ENCODE measurements at places on chromosomes 7 and 10.

- no peak for DNase-seq
These were observed 35.3 kb downstream of the FOXL3 start for GRCh38 chr7:325051-325798.

- DNase-seq, result no peak
These were observed 75.6 kb downstream of the ZNRF2 start for GRCh38 chr7:30359957-30360356.

DNA sequence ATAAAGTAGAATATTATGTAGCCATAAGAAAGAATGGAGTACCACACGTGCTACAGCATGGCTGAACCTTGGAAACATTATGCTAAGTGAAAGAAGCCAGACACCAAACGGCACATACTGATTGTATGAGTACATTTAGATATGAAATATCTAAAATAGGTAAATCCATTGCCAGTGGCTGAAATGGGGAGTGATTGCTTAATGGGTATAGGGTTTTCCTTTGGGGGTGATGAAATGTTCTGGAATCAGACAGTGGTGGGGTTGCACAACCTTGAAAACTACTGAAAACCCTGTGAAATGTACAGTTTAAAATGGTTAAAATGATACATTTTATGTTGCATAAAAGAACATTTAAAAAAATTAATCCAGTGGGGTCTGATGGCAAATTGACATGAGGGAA is 667.9 kb downstream of the AUTS2 start:
- DNase-seq, result no peak

DNA sequence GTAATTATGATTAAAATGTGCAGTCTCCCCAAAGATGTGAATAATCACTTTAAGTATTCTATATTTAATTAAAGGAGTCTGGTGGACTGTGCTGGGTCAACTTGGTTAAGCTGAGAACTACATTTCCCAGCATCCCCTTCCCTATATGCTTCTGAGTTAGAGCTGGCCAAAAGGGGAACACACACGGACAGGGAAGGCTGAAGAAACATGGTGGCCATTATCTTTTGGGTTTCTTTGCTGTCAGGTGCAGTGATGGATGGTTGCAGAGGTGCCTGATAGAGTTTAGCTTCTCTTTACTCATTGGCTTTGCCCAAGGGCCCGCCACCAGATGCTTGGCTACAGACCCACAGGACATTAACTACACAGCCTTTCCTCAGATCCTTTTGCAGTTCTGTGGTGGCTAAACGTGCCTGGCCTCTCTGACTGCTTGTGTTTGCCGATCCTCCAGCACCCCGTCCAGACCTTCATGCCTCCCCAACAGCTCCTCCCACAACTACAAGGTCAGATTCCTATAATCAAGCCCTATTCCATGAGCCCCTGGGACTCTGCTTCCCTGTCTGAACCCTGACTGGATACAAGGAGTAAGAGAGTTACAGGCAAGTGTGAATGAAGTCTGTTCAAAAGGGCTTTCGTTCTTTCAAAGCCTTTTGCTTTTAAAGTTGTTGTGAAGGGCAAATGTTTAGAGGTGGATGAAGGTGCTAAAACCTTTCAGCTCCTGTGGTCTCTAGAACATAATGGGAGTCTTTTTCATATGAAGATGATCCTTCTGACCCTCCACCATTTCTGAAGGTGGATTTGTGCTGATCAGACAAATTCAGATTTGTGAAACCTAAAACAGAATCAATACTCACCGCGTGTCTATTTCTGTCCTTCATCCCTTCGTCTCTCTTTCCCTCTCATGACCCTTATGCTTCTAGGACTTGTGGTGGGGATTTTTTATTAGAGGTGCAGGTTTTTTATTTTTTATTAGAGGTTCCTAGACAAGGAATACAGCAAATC is 21.5 kb downstream of the BUB3 start:
- no peak for DNase-seq

DNA sequence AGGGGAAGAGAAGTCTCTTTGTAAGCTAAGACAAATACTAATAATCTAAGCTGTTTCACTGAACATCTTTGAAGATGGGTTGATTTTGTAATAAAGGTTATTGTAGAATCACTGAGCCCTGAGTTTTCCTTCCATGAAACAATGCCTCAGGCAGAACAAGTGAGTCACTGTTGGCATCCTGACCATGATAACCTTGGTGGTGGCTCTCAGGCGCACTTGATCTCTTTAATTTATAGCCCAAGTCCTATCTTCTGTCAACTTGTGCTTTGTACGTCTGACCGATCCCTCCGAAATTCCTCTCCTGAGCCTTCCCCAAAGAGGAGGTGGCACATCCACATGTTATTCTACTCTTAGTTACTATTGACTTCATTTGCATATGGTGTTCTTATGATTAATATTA is 812.9 kb downstream of the REEP3 start:
- no peak for DNase-seq
